ENCODE measurements at places on chromosomes 3 and 15.

DNA sequence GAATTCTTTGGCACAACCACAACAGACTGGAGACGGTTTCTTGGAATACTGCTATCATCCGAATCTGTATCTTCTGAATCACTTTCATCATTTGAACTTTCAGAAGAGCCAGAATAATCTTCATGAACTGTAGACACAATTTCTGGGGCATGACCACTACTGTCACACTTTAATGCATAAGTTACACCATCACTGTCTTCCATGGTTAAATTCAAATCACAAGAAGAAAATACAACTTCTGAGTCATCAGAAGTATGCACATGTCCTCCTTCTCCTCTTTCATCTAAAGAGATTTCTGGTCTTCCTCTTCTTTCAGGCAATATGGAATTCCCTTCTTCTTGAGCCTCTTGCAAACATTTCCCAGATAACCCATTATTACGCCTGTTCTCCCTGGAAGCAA lies 42.5 kb downstream of the SETD2 start:
- no peak for DNase-seq

DNA sequence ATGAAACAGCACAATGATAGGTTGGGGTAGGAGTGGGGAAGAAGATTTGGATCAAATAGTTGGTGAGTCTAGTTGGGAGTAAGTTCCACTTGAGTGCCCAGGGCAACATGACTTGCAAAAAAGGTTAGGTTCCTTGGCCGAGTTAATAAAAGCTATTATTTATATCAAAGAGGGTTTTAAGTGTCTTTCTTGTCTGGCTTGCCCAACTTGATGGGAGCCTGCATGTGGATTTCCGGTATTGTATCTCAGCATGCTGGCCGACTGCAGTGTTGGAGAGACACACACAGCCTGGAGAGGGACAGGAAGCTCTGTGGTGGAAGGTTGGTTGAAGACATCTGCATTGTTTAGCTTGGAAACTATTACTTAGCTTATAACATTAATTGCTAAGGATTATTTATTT lies 449.5 kb upstream of the TBL1XR1 start:
- DNase-seq = no peak

GRCh38 chr3:59608356-59608755 lies 558.5 kb upstream of the CFAP20DC start:
- no peak for DNase-seq

DNA sequence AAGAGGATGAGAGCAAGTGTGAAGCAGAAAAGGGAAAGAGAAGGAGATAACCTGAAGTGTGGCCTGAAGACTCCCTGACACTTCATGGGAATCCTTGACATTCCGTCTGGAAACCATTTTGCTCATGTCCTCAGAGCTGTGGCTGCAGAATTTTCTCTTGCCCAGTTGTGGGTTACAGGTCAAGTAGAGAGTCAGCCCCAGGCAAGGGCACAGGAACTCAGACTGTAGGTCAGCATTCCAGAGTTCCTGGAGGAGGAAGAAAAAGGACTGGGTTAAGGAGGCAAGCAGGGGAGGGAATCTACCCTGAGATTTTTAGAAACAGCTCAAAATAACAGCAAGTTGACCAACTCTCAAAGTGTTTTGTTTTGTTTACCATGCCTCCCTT lies 4.1 kb upstream of the THSD4 start:
- DNase-seq = no peak

GRCh38 chr15:65054333-65055200 lies 9.4 kb downstream of the SLC51B start:
- peak; percentile 51 for DNase-seq

DNA sequence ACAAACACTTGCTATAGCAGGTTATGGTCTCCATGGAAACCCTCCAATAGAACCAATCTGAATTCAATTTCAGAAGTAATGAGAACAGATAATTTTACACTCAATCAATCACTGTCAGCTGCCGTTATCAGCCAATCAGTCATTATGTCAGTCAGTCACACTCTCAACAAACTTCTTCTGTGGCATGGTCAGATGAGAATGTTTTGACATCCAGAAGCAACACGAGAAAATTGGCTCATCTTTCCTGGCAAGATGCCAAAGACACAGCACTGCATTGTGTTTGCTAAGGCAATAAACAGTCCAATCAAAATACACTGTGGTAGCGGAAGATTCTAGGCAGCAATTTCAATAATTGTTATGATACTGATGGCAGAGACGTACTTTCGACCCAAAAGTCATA lies 190.7 kb downstream of the RORA start:
- peak; percentile 94 for DNase-seq

DNA sequence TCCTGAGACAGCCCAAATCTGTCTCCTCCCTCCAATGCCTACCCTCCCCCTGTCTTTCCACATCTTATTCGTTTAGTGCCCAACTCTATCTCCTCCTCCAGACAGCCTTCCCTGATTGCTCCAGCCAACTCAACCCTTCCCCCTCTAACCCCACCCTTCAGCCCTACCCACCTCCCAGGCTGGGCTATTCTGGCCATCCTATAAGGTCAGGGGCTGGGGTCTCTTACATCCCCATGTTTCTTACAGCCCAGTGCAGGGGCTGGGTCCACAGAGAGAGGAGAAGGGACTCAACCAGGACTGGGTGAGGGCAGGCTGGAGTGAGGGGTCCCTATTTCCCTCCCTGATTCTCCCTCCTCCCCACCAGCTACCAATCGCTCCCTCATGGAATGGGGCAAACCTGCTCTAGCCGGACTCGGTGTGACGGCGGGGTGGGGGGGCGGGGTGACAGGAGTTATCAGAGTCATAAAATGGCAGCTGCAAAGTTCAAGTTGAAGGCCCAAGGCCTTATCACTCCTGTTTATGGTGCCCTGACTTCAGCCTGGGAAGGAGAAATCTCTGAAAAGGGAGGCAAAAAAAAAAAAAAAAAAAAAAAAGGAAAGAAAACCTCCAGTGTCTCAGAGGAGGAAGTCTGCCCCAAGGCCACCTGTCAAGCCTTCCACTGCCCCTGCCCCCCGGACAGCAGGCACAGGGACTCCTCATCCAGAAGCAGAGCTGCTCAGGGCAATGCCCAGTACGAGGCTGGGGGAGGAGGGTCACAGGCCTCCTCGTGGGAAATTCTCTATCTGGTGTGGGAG lies 2.1 kb downstream of the VIPR1 start:
- no peak for DNase-seq

DNA sequence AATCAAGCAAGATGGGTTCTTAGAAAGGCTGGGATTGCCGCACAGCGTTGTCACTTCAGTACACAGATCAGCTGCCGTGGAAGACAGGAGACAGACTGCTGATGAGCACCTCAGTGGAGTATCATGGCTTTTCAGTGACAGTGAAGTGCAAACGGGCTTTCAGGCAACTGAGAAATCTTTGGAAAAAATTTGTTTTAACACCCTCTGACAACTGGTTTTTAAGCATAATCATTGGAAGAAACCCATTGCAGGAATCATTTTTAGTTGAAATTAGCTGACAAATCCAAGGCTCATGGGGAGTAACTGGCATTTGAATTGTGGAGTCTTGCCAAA lies 418.8 kb downstream of the OTOL1 start:
- no peak for DNase-seq

GRCh38 chr3:84223512-84223911 lies 735.3 kb upstream of the CADM2 start:
- DNase-seq = no peak

DNA sequence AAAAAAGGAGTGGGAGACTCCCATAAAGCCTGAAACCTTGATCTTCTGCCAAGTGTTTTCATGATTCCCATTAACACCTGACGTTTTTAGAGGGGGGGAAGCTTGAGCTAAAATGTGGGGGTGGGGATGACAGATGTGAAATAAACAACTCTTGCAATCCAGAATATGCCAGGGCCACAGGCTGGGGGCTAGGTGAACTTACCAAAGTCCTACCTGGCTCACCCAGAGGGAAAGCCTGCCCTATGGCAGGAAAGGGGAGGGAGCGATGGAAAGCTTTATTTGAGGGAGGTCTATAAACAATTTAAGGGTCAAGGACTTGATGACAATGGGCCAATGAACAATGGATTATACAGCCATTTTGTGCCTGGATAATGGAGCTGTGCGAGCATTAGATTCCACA lies 108.3 kb downstream of the LRIG1 start:
- no peak for DNase-seq

DNA sequence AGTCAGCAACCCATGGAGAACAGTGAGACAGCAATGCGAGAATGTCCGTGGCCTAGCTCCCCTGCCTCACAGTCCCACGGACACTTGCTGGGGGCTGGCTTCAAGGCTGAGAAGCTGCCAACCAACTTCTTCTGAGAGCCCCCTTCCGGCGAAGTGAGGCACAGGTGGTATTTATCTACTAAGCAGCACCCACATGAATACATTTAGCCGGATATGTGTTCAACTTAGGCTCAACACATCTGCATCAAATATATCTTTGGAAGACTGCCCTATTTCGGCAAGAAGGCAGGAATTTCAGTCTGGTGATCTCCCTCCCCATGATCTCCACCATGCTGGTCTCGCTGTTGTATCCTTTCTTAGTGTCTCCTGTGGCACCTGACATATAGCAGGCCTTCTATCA lies 340.9 kb upstream of the NR2E3 start:
- DNase-seq = no peak

DNA sequence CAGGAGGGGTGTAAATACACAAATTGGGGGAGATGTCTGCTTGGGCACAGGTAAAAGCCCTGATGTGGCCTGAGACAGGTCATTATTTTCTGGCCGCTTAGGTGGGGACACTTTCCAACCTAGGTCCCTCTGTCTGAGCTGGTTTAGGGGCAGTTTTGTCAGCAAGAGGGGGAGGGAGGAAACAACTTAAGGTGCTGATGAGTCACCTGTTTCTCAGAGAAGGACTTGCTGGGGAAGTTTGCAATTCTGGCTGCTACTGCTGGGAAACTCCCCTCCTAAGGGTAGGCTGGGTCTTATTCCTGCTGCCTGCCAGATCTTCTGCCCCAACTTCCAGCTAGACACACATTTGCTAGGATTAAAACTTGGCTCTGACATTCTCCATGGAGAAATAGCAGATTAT lies 4.8 kb upstream of the RHOV start:
- DNase-seq = no peak

DNA sequence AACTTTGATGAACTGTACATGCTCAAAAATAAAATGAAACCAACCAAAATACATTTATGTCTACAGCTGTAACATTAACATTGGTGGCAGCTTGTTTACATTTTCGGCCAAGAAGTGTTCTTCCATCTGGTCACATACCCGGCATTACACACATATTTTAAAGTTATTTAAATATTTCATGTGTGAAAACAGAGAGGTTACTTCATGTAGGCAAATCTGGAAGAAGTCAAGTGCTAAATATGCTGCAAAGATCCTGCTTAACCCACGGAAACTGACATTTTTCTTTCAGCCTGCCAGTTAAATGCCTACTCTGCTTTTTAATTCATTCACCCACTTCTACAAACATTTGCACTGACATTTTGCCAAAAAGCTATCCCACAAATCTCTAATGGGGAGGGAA lies 69.7 kb downstream of the MB21D2 start:
- DNase-seq = no peak

- DNase-seq = no peak
These were observed 1.1 kb downstream of the MON1A start for GRCh38 chr3:49928481-49929017.

DNA sequence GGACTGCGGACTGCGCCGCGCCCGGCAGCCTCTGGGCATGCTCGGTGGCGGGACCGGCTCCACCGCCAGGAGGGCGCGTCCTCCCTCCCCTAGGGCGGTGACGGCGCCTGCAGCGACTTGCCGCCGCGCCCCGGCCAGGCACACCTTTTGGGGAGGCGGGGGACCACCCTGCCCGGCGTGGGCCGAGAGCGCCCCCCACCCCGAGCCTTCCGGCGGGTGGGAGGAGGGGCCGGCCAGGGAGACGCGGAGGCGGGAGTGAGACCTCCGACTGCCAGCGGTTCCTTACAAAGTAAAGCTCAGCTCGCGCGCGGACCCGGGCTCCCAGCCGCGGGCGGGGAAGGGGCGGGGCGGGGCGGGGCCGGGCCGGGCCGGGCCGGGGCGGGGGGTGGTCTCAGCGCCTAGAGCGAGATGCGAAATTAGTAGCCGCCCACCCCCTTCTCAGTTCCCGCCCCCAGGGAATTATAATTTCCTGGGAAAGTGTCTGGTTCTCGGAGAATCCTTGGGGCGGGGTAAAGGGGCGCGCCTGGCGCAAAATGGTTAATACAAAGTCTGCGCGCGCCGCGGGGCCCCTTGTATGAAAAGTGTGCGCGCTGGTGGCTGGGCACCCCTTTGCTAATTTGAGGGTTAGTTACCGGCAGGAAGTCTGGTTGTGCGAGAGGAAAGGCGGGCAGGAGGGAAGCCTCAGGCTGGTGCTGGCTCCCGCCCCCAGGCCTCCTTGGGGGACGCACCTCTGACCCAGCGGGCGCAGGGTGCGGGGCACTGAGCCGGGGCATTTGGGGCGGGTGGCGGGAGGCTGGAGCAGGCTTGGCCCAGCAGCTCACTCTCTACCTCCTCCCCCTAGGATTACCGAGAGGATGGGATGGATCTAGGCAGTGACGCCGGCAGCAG lies 224.8 kb upstream of the IL12A start:
- peak; percentile 50 for DNase-seq

- DNase-seq = no peak
These were observed 139.1 kb upstream of the BNIP2 start for GRCh38 chr15:59828263-59828662.

DNA sequence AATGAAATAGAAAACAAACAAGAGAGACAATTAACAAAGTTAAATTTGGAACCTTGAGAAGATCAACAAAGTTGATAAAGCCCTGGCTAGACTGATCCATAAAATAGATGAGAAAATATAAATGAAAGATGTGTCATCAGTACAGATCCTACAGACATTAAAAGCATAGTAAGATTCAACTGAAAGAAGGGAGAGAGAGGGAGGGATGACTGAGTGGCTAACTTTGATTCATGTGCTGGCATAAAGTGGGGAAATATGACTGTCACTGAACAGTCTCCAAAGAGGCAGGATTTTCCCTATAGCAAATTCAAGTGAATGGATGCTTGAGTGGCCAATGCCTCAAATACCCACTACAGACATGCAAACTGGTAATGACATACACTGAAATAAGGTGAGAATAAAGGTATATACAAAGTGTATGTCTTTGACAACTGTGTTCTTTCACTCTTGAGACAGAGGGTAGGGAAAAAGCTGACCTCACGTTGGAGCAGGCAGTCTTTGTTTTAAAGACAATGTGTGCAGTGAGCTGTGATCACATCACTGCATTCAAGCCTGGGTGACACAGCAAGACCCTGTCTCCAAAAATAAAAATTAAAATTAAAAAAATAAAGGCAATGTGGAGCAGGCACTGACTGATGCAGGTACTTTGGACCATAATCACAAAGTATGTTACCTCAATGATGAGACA lies 35.9 kb upstream of the CHD2 start:
- DNase-seq = no peak

DNA sequence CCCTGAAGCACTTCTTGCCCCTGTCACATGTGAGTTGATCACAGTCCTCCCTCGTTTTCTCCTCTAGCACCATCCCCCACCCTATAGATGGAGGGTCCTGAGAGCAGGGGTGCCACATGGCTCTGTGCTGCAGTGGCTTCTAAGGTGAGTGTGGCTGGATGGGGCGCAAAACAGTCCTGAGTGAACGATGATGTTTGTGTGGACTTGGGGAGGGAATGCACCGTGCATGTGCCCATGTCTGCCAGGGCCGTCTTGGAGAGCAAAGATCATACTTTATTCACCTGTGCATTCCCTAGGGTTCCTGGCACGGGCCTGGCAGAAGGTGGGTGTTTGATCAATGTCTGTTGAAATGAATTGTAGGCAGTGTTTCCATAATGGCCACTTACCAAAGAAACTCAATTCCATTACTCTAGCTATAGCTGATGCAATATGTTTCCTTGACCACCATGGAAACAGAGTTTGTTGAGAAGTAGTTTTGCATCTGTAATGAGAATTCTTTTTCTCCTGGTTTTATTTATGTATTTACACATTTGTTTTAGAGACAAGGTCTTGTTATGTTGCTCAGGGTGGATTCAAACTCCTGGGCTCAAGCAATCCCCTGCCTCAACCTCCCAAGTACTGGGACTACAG lies 58.0 kb downstream of the ABTB1 start:
- DNase-seq = no peak

All from dermis microvascular lymphatic vessel endothelial cell (primary cell).